ENCODE measurements at places on chromosomes 6 and 20. TPM values are rescaled to one million over a fixed set of nuclear protein-coding genes. Genes with fewer than 3 reads are reported as not detected.

DNA sequence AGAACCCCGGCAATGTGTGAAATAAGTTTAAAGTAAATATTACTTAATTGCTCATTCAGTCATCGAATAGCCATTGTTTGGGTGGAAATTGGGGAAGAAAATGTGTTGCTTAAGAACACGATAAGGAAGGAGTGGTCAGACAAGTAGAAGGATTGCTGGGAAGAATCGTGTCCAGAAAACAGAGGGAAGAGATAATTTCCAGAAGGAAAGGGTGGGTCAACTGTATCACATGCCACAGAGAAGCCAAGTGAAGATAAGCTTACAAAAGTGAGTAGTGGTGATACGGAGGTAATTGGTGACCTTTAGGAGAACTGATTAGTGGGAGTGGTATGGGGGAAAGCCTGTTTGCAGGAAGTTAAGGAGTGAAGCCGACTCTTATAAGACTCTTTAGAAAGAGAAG, 306.2 kb downstream of the SOX4 start:
- DNase-seq: no peak

- DNase-seq: no peak
These were observed 800 bp downstream of the ABCC10 start for GRCh38 chr6:43428112-43428570.

DNA sequence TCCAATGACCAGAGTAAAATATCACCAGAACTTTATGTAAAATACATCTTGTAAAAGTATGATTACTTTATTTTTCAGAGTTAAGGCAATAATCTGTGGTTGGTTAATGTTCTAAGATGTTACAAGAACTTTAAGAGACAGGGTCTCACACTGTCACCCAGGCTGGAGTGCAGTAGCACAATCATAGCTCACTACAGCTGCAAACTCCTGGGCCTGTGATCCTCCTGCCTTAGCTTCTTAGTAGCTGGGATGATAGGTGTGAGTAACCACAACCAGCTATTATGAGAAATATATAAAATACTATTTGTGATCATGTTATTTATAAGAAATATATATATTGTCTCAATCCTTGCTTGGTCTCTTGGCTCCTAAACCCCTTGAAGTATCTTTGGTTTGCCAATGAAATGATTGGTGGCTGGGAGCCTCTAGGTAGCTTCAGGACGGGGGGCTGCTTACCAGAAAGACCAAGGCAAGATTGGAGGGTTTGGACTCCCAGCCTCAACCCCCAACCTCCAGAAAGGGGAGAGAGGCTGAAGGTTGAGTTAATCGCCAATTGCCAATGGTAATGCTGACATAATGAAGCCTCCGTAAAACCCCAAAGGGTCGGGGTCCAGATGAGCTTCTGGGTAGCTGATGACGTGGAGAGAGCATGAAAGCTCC, 15.4 kb downstream of the SOD2 start:
- DNase-seq: no peak

VARS2 gene
- 37.2 TPM for polyA plus RNA-seq

C4B gene
- polyA plus RNA-seq: 67.2 TPM

All from hindlimb muscle (tissue), 1 donor.